ENCODE measurements at places on chromosomes 6 and 20.
A peak's percentile ranks its signal among the peaks of the same experiment; 100 is the strongest.

GRCh38 chr20:2984028-2984501 lies 59.4 kb upstream of the GNRH2 start:
- DNase-seq = no peak

GRCh38 chr6:169667716-169668115 lies 34.1 kb downstream of the WDR27 start:
- no peak for DNase-seq

GRCh38 chr6:136411025-136411325 lies 121.3 kb upstream of the BCLAF1 start:
- DNase-seq = no peak

DNA sequence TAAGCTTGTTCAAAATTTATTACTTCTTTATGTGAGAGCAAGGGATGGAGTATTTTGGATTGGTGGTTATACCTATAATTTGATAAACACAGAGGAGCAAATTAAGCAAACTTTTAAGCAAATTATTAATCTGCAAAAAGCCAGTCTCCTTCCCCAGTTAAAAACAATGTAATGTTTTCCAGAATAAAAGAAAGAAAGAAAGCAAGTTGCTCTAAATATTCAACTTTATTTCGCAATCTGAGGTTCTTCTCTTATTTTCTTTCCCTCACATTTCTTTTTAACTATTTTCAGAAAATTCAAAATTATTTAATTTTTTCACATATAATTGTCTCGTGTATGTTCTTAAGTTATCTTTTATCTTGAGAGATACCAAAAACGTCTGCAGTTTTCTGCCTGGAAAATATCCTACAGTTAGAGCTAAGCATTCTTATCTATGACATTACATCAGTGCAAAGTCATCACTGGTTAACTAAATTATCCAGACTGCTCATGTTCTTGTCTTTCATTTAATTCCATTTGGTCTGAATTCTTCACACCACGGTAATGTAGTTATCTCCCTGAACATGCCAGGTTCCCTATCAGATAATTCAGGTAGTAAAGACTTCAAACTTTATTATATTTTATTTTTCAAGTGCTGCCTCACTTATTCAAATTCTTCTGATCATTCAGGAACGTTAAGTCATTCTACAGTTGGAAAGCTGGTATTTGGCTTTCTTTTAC lies 3.3 kb upstream of the CNKSR3 start:
- DNase-seq = peak; percentile 75

GRCh38 chr20:62924442-62925075 lies 1.7 kb downstream of the DIDO1 start:
- no peak for DNase-seq

GRCh38 chr6:111995404-111995803 lies 58.5 kb upstream of the CCN6 start:
- no peak for DNase-seq

DNA sequence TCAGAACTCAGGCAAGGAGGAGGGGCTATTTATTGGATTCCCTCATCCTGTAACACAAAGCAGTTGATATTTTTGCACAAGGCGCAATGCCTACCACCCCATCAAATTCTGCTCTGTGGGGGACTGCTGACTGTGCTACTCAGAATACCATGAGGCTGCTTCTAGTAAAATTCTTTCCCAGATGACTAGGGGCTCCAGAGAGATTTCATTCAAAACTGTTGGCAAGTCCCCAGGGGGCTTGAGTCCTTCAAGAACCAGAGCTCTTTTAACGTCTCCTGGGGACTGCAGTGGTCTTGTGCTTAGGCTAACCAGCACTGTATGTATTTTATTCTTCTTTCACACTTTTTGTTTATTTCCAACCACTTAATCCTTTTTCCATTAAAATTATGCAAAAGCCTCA lies 365.9 kb upstream of the AGPAT4 start:
- DNase-seq = no peak

DNA sequence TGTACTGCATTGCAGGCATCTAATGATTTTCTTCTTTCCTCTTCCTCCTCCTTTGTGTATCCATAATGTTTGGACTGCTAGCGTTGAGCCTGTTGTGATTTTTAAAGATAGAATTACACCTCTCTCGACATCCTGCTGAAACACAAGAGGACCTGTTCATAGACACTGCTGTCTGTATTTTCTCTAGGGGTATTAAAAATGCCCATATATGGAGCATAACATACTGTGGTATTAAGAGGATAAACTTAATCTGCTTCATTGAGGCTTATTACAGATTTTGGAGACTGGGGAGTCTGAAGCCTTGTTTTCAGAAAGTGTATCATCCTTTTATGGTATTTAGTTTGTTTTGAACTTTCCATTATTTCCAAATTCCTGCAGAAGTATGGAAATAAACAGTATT lies 414.3 kb downstream of the CDKAL1 start:
- DNase-seq = no peak

DNA sequence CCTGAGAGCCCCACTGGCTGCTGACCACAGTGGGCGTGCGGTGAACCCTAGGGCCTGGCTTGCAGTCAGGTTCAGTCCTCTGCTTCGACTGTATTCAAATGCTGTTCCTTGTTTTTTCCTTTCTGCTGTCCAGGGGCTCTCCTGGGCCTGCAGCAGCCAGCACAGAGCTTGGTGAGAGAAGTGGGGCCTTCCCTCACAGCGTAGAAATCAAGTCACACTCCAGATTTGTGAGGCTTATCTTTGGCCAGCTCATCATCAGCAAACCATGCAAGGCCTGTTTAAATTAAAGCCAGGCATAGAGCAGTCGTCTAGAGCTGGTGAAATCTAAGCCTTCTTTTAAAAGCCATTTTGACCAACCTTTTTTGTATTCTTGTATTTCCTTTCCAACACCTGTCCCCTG lies 8.4 kb downstream of the FAM120B start:
- no peak for DNase-seq

DNA sequence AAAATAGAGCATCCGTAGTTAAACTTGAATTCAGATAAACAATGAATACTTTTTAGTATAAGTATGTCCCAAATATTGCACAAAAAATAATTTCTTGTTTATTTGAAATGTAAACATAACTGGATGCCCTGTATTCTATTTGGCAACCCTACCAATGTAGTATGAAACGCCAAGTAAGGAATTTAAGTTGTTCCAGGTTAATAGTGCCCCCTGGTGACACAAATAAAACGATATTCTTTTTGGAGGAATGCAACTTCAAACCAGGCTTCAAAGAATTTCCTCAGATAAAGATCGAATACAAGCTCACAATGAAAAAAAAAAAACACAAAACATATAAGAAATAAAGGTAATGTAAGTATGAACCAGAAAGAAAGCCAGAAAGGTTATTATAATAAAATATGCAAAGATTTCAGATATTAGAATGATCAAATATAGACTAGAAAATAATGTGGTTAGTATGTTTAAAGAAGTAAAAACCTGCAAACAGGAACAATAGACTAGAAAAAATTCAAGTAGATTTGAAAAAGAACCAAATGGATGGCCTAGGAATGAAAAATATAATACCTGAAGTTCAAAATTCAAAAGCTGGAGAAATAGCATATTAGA lies 18.4 kb upstream of the AKAP7 start:
- DNase-seq = peak; percentile 20

DNA sequence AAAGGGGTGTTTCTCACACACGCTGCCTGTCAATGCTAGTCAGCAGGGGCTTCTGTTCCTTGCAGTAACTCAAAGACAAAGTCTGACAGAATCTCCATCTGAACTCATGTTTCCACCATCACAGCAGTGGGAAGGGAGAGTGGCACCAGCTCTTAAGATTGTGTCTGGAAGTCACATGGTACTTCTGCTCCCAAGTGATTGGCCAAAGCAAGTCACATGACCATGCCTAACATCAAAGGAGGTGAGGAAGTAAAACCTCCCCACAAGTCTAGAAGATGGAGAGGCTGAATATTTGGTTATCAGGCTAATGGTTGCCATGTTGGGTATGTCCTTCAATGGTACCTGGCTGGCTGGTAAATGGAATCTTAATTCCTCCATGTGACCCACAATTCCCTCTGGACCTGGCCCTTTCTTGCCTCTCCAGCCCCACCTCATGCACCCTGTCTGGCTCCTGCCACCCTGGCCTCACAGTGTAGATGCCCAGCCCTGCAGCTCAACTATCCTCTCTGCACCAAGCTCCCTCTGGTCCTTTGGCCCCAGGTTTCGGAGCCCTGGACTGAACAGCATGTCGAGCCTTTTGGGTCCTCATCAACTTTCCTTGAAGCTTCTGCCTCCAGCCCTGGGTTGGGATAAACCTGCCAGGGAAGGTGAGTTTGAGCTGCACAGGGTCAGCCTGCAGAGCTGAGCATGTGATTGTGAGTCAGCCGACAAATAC lies 51.0 kb upstream of the PMEPA1 start:
- no peak for DNase-seq
